ENCODE measurements at places on chromosomes 4 and X.

DNA sequence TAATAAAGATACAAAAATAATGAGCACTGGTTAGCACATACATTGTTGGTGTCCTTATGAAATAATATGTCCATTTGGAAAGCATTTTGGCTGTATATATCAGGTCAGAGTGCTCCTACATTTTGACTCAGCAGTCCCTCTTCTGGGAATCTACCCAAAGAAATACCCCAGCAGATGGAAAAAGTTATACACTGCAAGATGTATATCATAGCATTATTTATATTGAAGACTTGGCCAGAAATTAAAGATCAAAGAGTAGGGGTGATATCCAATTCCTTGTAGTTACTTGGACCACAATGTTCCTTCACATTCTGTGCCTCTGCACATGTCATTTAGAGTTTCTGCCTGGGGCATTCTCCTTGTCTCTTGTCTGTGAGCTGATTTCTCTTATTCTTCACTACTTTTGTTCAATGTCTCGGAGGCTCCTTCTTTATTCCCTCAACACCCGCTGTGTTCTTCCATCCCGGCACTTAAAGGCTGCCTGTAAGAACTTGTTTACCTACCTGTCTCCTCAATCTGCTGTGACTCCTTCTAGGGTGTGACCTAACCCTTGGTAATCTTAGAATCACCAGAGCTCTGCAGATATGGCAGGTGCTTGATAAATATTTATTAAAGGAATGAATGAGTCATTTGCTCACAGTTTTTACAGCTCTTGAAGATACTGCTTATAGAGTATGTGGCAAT, 3.1 kb upstream of the TSPAN5 start:
- no peak for DNase-seq

GRCh38 chr4:11748164-11748872, 319.6 kb upstream of the HS3ST1 start:
- no peak for DNase-seq

DNA sequence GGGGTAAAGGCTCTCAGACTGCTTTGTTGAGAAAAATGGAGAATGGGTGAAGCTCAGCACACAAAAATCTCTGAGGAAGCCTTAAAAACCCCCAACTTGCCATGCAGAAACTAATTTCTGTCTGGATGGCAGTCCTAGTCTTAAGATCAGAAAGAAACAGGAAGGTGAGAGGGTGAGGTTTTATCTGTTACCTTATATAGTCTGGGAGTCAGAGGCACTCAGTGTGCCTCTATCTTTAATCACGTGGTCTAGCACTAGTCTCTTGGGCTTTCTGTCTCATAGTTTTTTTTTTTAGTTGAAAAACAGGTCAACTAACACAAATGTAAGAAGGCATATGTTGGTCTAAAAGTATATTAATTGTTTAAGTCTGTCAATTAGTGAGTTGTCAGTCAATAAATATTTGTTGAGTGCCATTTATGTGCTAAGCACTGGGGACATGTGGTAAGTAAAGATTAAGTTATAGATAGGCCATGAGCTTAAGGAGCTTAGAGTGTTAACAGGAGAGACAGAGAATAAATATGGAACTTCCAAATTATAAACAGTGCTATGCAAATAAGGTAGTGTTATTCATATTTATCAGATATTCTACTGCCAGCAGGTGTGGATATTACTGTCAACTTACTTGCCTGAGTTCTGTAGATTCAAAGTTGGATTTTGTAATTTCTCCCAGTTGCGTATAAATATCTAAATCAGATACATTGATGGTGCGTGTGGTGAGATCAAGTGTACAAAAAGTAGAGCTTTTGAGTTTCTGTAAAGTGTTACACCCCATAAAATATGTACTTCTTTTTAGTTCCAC, 7.0 kb downstream of the CYBB start:
- no peak for DNase-seq

GRCh38 chrX:45264865-45265264, 64.2 kb upstream of the DIPK2B start:
- no peak for DNase-seq

DNA sequence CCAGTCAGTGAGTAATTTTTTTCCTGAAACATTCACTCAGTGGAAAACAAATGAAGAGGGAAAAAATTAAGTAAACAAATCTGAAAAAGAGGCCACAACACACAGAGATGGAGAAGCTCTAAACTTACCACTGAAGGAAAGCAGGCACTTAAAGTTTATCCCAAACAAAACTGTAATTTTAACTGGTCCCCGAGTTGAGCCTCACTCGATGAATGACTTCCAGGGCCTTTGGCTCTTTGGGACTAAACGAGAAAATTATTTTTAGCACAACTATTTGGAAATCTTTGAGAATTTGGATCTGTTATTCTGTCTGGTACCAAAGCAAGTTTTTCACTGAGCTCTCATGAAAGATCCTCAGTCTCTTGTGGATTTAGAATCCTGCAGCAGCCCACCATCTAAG, at the start of gene C1QTNF7:
Gene C1QTNF7 (plus strand): TSS at position 333 of the 400 bp plus-strand sequence. CDS start 7,711 bp downstream, outside the sequence.
- DNase-seq = no peak

DNA sequence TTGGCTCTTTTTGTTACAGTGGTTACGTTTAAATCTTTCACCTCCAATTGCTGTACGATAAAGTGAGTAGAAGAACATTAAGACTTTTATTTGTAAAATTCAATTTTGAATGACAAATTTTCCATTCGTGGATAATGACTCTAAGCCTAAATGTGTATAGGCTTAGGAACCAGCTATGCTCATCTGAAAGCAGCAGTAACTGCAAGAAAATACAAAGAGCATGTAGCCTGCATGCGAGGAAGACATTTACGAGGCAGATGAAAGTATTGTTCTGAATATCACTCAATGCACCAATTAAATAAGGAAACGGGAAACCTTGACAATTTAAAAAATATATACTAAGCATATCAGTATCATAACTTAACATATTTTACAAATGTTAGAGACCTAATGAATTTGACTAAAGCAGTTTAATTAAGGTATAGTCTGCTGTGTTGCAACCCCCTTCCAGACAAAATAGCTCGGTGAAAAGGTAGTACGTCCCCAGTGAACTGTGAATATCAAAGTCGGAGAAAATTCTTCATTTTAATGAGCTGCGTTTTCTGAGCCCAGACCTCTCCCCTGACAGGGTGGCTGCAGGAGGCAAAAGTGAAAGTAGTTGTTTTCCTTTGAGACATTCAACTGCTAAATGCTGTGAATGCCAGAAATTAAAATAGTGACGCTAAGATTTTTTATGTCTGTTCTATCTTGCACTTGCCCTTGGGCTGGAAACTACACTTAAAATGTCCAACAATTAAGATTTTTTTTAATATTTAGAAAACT, 1236.5 kb upstream of the TENM3 start:
- DNase-seq = no peak

GRCh38 chr4:128809477-128810330, at the start of gene JADE1:
TSS of gene JADE1 (plus strand) at chr4:128809700. CDS start at chr4:128831759, 22,059 bp downstream.
- peak; percentile 96 for DNase-seq

DNA sequence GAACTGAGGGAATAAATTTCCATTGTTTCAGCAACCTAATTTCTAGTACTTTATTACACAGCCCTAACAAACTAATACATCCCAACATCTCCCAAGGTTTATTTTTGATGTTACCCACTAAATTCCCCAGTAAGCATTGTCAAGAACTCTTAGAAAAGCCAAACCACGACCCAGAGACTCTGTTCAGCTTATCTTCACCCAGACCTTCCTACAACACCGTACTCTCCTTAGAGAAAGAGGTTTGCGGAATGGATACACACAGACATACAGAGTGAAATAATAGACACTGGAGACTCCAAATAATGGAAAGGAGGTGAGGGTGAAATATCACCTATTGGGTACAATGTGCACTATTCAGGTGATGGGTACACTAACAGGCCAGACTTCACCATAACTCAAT, 75.6 kb downstream of the LRBA start:
- no peak for DNase-seq

DNA sequence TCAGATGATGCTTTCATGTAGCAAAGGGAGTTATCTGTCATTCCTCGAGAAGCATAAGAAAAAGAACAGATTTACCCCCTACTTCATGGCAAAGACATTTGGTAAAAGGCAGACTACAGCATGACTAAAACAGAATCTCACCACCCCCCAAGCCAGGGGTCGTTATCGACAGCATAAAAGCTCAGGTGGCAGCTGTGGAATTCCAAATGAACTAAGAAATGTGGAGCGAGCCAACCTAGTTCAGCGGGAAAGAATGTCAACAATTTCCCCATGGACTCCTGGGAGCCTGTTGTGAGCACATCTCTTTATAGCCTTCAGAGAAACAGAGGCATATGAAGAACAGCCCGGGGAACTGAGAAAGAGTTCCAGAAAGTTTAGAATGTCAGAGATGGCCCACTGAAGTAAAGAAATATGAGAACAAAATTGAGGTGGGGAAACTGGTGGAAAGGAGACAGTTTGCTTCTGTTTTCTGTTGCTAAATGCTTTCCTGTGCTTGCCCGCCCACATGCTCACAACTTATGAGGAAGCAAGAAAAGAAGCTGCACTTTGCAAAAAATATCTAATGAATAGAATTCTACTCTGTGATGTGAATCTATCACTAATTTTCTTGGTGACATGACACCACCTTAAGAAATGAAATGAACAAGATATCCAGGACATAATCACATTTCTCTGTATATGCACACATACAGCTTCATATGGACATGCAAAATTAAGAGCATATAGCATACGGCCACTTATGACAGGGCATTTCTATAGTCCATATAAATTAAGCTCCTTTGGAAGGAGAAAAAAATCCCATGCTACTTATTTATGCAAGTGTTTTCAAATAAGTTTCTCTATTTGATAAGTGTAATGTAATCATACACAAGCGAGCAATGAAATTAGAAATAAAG, 135.3 kb upstream of the MID1 start:
- peak; percentile 11 for DNase-seq
